ENCODE measurements at places on chromosomes 7 and 10.

DNA sequence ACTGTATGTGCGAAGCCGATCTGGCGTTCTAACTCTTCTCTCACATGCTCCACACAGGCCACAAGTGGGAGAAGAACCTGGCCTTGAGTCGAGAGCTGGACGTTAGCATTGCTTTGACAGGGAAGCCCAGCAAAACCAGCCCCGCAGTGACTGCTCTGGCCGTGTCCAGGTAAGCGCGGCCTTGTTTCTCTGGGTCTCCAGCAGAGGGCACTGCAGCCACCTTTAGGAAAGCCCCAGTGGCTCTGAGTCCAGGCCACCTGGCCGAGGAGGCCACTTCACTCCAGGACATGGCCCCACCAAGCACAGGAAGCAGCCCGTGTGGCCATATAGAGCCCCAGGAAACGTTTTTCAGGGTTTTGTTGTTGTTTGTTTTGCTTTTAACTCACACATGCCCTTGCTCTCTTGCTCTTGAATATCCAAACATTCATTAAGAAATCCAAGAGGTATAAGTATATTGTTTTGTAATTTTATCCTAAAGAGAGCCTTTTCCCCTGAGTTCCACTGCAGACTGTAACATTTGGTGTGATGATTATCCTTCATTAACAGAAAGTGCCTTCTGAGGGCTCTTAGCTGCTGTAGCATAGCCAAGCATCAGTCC lies 41.8 kb upstream of the LRRC18 start:
- DNase-seq = peak; percentile 6

GRCh38 chr7:141288626-141289025 lies 214.8 kb downstream of the TMEM178B start:
- DNase-seq = no peak

DNA sequence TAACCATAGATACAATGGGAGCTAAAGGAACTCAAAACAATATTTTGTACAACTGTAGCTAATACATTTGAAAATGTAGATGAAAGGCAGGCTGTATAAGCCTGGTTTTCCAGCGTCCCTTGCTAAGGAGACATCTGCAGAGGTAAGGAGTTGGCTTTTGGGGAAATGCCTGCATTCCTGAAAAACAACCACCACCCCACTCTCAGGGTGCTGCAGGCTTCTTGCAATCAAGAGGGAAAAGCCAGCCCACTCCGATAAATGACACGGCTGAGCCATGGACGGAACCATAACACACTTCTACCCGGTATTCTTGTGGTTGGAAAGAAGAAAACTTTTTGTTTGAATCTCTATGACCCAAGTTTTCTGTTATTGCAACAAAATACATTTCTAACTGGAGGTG lies 200.3 kb downstream of the TEX36 start:
- no peak for DNase-seq

DNA sequence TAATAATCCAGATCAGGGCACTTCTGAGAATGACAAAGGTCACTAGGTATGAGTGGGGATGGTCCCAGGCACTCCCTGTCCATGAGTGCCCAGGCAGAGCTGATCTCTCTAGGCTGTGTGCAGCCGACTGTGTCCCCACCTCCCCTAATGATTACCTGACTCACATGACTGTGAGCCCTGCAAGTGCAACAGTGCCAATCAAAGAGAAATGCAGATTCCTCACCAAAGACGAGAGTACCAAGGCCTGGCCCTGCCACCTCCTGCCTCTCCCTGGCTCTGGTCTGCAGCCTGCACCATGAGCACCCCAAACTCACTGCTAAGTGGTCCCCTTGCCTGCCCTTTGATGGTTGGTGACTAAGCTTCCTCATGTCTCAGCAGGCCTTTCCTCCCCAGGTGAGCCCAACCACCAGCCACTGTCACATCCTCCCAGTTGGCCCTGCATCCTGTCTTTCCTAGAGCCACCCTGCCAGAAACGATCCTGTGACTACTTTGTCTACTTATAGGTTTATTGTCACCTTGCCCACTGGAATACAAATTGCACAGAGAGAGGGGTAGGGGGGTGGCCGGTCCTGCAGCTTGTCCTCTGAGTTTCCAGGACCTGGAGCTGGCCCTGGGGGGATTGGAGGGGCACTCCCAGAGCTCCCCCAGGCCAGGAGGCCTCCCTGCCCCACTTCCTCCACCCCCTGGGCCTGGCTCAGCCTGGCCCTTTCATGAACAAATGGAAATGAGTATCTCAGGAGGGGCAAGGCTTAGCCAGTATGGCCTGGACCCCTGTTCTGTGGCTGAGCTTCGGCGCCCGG lies 22.4 kb upstream of the GDF10 start:
- no peak for DNase-seq

DNA sequence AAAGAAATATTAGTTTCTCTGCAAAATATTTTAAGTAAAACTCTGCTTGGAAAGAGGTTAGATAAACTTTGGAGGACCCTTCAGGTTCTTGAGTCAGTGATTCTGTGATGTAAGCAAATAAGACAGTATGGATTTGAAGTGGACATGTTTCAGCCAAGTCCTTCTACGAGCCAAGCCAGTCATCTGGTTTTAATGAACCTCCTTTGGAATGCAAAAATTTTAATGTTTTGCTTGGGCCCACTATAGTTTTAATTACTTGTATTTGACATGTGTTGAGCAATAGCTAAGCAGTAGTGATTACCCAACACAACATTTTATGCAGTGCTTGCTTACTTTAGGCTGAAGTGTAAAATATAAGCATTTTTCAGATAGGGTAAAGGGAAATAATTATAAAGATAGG lies 296.3 kb upstream of the SEMA3D start:
- no peak for DNase-seq

DNA sequence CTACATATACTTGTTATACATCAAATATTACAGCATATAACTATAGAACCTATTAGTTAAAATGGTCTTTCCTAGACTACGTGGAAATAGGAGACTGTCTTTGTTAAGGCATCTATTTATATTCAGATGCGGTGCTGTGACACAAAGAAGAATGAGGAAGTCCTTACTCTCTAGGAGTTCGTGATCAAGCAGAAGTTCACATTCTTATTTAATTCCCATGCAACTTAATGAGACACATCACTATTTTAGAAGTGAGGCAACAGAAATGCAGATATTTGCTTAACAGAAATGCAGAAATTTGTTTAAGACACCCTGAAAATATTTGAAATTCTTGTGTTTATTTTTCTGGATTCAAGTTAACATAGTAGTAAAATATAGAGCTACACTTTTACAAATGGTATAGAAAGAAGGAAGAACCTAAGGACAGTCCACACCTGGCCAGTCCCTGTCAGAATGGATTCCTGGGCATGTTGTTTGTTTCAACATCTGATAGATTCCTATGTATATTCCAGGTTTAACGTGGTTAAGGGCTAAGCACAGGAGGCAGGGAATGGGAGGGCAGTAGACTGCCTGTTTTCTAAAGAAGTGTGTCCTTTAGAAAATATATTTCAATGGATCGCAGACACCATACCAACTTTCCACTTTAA lies 70.6 kb upstream of the NXPH1 start:
- DNase-seq = no peak

- DNase-seq = no peak
These were observed 13.3 kb downstream of the SLC35G1 start for GRCh38 chr10:93907059-93907458.

DNA sequence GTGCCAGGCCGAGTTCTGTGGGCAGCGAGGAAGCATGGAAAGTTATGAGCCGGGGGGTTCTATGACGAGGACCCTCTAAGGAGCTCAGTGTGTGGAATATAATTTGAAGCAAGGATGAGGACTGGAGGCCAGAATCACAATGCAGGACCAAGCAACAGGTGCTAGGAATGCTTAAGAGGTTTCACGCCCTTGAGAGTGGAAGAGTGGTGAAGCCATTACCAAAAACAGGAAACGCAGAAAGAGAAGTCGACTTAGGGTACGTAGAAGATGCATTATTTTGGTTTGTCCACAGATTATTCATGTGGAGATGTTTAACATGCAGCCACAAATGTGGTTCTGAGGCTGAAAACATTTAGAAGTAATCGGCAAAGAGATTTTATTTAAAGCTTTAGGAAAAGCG lies 78.7 kb downstream of the PIP4K2A start:
- no peak for DNase-seq

DNA sequence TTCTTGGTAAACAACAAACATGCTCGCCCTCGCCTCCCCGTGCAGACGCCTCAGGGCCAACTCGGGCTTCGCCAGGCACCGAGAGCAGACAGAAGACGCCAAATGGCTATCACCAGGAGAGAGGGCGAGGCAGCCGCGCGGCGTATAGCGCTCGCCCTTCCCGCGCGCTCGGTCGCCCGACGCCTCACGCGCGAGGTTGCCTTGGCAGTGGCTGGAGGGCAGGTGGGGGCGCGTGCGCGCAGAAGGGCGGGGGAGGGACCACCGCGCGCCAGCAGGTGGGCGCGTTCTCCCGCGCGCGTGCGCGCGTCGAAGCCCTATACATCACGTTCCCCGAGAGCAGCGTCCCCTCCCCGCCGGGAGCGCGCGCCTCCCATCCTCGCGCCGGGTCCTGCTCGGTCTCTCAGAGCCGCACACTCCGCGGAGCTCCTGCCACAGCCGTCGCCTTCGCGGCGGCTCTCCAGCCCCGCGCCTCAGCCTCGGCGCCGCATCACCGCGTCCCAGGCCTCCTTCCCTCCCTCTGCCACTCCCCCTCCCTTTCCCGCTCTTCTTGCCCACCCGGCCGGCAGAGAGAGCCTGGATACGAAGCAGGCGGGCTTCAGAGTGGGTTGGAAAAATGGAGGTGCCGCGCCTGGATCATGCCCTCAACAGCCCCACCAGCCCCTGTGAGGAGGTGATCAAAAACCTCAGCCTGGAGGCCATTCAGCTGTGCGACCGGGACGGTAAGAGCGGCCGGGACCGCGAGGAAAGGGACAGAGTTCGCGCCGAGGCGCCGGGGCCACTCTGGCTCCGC lies at the start of gene PHYHIPL:
TSS of gene PHYHIPL (plus strand) at position 403 of the 790 bp plus-strand sequence. CDS start at position 614, 211 bp downstream.
- no peak for DNase-seq

GRCh38 chr7:45563941-45564461 lies 10.2 kb upstream of the ADCY1 start:
- no peak for DNase-seq

DNA sequence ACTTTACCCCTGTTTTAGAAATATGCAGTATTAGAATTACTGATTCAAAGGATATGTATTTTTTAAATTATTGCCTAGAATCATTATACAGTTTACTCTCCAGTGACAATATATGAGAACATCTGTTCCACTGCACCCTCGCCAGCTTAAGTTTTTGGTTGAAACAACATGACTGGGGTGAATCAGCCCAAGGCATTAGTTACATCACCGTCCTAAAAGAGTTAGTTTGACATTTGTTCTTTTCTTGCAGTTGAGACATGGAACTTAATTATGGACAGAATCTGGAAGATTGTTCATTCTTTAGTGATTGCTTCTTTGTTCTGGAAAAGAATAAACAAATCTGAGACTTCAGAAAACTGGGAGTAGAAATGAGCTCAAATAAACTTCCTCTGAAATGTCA lies 167.3 kb upstream of the DKK1 start:
- DNase-seq = no peak

DNA sequence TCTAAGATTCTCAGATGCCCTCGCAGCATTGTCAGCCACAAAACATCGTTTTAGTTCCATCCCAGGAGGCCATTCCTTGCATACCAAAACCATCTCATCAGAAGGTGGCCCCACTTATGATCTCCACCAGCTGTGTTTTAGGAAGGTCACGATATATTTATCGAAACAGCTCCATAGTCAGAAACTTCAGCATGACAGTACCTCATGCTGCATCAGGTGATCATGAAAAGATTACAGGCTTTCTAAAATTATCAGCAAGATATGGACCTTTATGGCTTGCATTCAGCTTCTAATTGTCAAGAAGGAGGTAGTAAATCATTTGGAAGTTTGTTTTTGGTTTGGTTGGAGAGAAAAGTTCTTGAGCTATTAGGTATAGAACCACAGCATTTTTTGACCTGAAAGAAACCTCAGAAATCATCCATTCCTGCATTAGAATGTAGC lies 20.0 kb downstream of the JAZF1 start:
- no peak for DNase-seq
